ENCODE measurements at places on chromosomes 5 and 9.
A peak's percentile ranks its signal among the peaks of the same experiment; 100 is the strongest.

DNA sequence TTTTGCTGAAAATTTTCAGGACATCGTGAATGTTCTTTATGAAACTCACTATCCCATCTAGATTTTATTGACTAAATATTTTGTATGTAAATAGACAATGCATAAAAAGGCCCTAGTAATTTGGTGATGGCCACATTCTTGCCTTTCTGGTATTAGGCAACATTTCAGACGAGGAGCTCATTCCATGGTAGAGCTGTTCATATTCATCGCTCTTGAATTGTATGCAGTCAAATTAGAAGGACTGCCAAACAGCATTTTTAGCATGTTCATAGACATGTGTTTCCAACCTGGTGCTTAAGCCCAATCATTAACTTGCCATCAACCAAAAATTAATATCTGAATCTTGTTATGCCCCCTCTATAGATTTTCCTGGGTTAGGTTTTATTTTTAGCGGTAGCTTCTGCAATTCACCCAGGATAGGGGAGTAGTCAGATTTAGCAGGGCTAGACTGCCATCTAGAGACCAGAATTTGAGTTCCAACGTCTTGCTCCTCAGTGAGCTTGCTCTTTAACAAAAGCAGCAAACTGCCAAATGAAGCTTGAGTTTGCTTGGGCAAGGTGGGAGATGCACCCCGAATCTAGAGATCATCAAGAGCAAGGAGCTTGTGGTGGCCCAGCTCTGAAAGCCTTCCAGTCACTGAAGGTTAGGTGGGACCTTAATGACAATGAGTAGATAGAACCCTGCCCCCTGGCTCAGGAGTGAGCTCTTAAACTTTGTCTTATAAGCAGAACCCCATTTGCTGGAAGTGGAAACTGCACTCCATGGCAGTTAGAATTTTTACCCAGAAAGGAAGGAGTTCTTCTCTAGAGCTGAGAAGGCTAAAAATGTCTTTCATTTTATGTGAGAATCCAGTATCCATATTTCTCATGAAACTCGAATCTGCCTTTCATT lies 456.2 kb downstream of the RASEF start:
- DNase-seq: peak; percentile 34

GRCh38 chr9:76294301-76294700 lies 99.9 kb downstream of the RFK start:
- DNase-seq: no peak

DNA sequence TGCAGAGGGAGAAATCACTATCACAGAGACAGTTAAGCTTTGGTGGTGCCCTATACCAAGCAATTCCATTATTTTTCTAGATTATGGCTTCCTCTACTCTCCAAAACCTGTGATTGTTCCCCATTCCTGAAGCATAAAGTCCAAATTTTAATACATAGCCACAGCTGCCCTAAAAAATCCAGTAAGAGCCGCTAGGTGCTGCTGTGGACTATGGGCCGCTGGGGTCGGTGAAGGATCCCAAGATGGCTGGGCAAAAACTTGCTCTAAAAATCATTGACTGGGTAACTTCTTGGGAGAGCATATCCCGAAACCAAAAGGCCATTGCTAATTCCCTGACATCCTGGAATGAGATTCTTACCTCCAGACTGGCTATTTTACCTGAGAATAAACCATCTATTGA lies 245.3 kb downstream of the NFIB start:
- no peak for DNase-seq

- peak; percentile 91 for DNase-seq
Measured at GRCh38 chr5:150022158-150022531, 21.6 kb downstream of the HMGXB3 start.

DNA sequence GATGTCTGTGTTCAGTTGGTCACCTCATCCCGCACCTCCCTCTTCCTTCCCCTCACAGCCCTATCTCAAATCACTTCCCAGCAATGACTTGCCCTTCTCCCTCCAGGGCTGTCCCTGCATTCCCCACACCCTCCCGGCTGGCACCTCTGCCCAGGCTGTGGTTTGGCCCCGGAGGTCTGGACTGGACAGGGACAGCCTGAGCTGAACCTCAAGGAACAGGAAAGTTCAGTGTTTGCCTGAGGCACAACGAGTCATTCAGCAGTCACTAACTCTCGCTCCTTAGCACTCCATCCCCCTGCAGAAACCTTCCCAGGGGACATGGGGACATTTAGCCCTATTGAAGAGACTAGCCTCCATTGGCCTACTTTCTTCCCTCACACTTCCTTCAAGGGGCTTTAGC lies 58.3 kb upstream of the MAP3K1 start:
- DNase-seq: no peak

DNA sequence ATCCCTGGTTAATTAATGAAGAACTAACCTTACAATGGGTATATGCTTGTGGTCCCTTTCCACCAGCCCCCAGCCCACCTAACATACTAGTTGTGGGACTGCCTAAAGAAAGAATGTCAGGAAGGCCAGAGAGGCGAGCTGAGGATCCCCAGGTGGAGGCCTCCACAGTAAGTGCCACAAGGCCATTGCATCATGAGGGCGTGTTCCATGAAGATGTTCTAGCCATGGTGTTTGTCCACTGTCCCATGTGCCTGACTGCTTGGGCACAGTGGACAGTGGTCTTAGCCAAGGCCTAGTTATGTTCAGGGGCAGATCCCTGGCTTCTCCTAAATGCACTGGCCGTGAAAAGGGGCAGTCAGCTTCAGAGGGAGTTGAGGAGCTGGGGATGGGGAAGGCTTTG lies 21.1 kb downstream of the ZFP62 start:
- no peak for DNase-seq

DNA sequence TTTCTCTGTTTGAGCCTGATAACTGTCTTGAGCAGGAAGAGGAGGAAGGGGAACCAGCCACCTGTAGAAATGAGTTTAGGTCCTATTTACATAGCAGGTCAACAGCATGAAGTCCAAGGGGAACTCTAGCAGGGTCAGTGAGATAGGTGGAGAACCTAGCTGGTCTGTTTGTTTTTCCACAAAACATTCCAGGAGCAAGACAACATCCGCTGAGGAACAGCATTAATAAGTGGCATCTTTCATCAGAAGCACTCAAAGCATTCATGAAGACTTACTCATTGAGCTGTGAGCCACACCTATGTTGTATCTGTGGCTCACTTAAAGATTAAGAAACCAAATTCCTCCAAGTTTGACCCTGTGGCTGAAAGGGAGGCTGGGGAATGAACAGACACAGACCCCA lies 115.9 kb downstream of the ACTBL2 start:
- DNase-seq: no peak

DNA sequence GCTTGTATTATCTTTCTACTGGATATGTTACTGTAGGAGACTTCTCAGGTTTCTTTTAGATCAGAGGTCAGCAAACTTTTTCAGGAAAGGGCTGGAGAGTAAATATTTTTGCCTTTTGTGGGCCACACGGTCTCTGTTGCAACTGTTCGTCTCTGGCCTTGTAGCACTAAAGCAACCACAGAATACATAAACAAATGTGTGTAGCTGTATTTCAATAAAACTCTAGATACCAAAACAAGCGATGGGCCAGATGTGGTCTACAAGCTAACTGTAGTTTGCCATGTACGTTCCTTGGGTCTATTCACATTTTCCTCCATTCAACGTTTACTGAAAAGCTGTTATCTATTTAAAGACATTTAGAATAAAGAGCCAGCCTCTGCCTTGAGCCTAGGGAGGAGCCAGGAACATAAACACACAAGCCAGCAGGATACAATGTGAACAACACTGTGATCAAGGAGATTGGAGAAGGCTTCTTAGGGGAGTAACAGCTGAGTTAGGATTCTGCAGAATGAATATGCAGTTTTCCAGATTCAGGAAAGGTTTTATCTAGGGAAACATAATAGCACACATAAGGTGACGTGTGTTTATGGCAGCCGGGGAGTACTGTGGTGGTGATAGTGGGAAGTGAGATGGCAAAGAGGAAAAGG lies 33.0 kb upstream of the HOMER1 start:
- no peak for DNase-seq

- DNase-seq: no peak
Measured at GRCh38 chr9:83167126-83167525, 104.2 kb upstream of the RASEF start.

DNA sequence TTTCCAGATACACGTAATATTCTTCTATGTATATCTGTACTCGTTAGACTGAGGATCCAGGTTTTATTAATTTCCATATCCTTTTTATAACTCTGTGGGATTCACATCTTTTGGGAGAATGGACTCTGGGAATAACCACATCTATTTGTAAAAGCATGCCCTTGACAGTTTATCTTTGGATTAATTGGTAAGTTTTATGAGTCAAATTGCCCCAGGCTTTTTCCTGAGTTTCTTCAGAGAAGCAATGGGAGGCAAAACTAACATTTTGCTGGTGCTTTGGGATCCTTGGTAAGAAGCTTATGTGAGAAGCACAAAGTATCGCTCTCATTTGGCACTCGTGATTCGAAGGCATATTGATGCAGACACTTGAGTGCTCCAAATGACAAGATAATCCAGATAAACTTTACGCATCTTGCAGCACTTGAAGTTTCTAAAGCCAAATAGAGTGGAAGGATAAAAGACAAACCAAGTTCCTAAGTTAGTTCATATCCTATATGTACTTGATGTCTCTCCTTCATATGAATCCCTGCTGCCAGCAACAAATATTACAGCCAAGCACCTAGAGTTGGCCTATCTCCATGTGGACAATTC lies 324.7 kb downstream of the TLE4 start:
- no peak for DNase-seq

- no peak for DNase-seq
Measured at GRCh38 chr5:4553130-4553529, 587.0 kb upstream of the ADAMTS16 start.

DNA sequence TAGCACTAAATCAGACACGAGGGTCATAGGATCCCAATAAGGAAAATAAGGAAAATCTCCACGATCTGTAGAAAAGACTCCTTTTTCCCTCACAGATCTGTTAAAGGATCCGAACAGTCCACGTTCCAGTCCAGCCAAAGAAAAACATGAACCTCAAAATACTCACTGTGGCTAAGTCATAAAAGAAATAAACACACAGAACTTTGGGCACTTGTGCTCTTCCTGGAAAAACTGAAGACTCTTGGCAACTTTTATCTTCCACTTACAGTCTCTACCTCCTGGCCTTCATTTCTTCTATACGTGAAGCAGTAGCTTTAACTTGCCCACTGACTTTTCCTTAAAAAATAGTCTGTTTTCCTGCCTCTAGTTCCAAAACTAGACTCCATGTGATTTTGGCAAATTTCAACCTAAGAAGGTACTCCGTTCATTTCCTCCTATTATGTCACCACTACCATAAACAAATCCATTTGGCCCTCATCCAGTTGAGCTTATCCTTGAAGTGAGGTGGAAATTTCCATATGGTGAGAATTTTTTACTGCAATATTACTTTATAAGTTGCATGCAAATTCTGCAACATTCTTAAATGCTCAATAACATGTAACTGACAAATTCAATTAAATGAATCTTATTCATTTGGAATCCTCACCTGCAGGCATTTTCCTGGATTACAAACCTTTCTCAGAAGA lies 5.3 kb upstream of the LHFPL2 start:
- peak; percentile 87 for DNase-seq

GRCh38 chr5:167778228-167778627 lies 513.2 kb upstream of the WWC1 start:
- DNase-seq: no peak

DNA sequence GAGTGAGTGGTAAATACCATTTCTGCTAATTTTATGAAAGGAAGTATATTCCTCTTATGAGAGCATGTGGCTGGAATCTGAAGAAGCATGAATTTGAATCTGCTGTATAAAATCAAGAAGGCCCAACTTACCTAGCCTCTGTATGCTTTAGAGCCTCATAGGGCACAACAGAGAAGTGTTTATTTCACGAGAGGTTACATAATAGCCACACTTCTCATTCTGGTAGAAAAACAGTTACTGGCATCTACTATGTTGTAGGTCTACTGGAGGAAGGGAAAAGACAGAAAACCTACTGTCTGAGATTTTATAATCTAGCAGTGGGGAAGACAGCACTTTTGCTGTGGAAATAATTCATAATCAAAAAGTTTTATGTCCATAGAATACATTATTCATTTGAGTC lies 172.6 kb upstream of the ZNF608 start:
- no peak for DNase-seq

DNA sequence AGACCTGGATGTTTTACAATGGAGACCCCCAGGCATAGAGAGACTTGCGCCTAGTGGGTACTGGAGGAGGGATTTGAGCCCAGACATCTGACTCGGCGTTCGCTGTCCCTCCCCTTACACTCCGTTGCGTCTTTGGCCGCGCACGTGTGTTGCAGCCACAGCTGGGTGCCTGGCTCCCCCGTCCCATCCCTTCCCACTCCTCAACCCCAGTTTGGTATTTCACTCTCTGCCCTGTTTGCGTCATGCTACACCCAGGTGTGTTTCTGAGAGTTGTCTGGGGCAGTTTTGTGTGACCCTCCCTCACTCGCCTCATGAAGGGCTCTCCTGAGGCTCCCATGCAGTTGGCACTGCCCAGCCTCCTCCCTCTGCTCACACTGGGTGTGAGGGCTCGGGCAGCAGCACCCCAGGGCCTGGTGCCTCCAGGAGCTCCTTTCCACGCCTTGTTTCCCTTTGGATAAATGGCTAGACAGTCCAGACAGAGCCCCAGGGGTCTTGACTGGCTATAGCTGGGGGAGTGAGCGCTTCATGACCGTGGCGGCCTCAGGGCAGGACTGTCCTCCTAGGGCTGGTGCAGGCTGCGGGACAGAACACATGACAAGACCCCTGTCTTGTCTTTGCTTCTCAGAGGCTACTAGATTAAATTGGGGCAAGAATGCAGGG lies 13.6 kb downstream of the TCF7 start:
- peak; percentile 22 for DNase-seq

- peak; percentile 75 for DNase-seq
Measured at GRCh38 chr9:22307013-22307711, 139.5 kb upstream of the DMRTA1 start.

- DNase-seq: no peak
Measured at GRCh38 chr5:83104021-83104420, 26.7 kb downstream of the XRCC4 start.

- DNase-seq: no peak
Measured at GRCh38 chr5:170296935-170297588, 515 bp downstream of the LCP2 start.

GRCh38 chr5:34667705-34668104 lies 11.6 kb downstream of the RAI14 start:
- no peak for DNase-seq

- no peak for DNase-seq
Measured at GRCh38 chr5:169299663-169300467, 1.1 kb downstream of the SLIT3 start.

DNA sequence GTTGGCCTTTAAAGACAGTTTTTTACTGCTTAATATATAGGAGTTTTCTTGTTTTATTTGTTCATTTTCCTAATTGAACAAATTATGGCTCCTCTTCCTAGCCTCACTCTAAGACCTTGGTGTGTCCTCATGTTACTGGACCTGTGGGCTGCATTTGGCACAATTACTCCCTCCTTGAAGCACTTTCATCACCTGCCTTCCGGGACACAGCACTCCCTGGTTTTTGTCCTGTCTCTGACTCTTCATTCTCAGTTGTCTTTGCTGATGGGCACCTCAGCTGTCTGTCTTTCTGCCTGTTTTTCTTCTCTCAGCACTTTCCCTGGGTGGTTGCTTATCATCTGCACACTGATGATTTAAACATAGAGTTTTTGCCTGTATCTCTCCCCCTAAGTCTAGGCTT lies 13.6 kb downstream of the GTF3C4 start:
- no peak for DNase-seq

- no peak for DNase-seq
Measured at GRCh38 chr9:135267191-135267809, 179.8 kb downstream of the OLFM1 start.
